ENCODE measurements at places on chromosomes 7 and 10.
A peak's percentile ranks its signal among the peaks of the same experiment; 100 is the strongest.

- peak; percentile 62 for DNase-seq
Measured at GRCh38 chr10:80924063-80924952, 386.6 kb downstream of the SH2D4B start.

- DNase-seq = no peak
Measured at GRCh38 chr10:17768957-17769356, 17.0 kb downstream of the TMEM236 start.

DNA sequence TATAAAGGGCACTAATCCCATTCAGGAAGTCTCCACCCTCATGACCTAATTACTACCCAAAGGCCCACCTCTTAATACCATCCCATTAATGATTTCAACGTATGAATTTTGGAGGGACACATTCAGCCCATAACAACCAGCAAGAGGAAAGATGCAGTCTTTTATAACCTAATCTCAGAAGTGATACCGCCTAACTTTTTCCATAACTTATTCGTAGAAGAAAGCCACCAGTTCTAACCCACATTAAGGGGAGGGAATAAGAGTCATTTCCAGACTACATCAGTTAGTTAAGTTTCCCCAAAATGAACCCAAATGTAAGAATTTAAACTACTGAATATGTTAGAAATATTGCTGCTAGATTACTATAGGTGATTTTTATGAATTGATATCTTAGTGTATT, 32.1 kb upstream of the LHFPL3 start:
- no peak for DNase-seq

DNA sequence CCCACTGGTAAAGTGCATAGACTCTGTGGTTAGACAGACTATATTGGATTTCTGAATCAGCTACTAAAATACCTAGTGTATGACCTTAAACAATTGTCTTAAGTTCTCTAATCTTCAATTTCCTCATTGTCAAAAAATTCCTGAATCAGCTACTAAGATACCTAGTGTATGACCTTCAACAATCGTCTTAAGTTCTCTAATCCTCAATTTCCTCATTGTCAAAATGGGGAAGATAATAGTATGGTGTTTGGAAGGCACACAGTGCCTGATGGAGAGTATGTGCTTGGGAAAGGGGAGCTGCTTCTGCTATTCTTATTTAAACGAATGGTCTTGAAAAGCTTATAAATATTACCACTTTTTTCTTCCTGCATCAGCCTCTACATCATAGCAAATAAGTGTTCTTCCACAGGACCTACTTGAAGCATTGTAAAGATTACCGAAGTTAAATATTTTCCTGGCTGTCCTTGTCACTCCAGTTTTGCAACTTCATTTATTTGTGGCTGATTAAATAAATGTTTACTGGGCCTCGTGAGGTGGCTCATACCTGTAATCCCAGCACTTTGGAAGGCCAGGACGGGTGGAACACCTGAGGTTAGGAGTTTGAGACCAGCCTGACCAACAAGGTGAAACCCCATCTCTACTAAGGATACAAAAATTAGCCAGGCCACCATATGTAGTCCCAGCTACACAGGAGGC, 64.4 kb upstream of the ITGA8 start:
- DNase-seq = no peak

DNA sequence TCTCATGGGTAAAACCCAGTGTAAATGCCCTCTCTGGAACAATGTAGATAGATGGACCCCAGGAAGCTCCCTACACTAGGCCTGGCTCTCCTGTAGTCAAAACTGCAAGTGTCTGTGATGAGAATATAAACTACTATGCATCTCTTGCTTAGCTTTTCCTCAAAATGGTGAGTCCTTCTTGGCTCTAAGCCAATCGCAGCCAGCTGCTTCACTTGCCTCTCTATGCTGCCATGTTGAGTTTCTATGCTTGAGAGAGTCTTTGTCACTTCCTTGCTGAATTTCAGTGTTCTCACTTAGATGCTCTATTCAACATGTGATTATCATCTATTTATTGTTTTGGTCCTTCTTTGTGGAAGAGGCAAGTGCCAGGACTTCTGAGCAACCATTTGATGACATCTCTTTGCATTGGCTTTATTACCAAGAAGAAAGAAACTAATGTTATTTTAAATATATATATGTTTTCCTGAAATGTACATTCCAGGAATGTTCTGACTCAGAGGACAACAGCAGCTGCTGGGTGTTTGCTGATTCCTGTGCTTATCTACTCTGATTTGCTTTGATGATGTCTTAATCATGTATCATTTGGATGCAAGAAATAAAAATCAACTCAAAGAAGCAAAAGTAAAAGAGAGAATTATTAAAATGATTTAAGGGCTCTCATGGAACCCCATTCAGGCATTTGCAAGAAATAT, 16.6 kb downstream of the TAS2R40 start:
- DNase-seq = no peak

GRCh38 chr7:123783820-123784219, 35.0 kb upstream of the WASL start:
- no peak for DNase-seq

GRCh38 chr10:130931256-130931655, 380.3 kb downstream of the TCERG1L start:
- DNase-seq = no peak

DNA sequence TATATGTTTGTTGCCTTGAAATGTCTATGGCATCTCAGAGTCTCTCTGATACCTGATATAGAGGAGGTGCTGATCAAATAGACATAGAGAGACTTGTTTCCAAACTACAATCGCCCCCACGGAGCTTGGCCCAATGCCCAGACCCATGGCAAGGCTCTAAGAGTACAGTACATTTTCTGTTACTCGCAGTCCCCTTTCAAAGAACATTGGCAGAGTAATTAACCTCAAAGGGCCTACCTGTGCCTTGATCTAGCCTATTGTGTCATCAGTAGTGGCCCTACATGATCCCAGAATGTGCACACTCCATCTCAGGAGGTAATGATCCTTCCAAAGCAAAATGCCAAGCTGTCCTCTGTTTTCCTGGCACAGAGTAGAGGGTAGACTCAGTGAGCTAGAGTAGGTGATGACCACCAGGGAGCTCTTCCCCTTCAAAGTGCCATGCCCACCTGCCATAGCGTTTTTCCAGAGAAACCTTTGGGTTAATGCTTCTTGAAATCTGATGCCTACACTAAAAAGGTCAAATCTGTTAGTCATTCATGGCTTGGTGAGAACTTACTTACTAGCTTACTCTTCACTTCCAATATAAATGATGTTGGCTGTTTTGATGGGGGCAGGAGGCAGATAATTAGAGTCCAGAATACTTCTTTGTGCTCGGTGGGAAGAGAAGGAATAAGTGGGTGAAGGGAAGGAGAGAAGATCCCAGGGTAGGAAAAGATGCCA, 41.2 kb upstream of the ACSL5 start:
- DNase-seq = peak; percentile 14

- no peak for DNase-seq
Measured at GRCh38 chr10:118729641-118730258, 25.0 kb downstream of the CACUL1 start.

DNA sequence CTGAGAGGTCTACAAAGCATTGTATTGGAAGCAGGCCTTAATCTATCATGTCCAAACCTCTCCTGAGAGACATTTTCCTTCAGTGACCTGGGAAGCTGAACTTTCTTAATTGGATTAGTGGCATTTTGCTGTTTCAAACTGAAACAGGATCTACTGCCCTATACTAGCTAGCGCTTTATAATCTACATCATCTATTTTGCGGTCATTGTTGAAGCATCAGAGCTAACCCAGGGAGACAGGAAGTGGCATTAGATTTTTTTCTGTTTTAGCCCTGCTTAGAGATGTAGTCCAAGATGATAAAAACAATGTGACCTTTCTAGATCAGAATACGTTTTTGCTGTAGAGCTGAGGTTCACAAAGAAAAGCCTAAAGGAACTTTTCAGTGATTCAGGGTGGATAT, 147.4 kb upstream of the AGR3 start:
- no peak for DNase-seq

GRCh38 chr7:55439627-55440026, 74.5 kb downstream of the LANCL2 start:
- no peak for DNase-seq

DNA sequence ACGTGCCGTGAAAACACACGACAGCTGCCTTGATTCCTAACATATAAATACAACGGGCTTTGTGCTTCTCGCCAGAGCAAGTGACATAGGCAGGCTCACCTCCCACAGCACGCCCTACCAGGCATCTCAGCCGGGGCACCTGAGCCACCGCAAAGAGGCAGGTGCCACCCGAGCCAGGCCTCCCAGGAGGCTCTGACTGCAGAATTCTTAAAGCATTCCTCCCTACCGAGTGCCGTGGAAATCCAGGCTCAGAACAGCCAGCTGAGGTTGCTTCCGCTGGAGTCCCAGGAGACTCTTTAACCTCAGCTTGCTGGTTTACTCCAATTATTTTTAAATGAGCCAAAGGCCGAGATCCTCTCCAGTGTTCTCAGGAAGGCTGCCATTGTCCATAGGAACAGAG, 206.5 kb downstream of the USP6NL start:
- peak; percentile 72 for DNase-seq

GRCh38 chr10:98567391-98568133, 120.8 kb upstream of the HPS1 start:
- no peak for DNase-seq

DNA sequence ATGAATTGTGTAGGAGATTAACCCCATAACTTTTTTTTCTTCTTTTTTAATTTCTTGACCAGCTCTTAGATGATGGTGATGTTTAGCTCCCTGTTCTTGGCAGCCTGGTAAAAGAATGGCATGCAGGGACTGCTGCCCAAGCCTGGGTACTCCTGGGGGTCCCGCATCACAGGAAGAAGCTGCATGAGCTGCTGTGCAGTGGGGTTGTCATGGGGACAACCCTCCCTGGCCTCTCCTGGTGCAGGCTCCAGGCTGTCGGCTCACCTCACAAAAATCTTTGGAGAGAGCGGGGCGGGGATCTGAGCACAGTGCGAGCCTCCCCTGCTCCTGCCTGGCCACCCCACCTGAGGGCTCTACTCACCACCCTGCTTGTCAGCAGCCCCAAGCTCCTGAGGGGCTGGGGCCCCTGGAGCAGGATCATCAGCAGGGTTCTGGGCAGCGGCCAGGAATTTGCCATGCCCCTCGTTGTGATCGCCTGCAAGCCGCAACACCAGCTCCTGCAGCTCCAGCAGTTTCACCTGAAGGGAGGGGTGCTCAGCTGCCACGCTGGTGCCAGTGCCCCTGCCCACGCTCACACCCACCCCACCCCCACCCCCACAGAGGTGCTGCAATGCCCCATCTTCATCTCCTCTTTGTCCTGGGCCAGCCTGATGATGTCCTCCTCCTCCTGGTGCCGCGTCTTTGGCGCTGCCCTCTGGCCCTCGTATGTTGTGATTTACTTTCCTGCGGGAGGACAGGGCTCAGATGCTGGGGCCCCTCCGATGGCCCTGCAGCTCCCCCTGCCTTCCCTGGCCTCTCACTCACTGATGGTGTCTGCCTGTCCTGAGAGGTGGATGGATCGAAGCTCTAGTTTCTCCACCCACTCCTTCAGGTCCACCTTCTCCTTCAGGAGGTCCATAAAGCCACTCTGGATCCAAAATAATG, 15.5 kb upstream of the MTPAP start:
- DNase-seq = no peak

DNA sequence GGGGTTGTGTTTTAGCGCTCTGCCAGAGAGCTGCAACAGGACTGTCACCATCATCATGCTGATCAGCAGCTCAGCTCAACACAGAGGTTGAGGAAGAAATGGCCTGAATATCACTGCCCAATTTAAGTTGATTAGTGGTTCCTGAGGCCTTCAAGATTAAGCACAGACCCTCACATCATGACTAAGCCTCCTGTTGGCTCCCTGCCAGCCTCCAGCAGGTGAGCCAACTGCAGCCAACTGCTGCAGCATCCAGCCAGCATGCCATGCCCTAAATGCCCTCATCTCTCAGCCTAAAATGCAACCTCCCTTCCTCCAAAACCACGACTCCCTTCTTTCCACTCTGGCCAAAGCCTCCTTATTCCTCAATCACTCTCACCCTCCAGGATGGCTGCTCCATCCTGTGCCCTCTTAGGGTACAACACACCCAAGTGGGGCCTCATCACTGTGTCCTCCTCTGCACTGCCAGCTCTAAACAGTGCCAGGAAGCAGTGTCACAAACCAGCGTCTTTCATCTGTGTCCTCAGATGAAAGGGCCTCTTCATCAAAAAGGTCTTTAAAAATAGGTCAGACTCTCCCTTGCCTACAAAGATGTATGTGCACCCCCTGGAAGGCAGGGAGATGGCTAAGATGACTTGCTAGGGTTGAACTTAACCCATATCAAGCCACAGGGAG, 259.3 kb downstream of the ZEB1 start:
- no peak for DNase-seq

DNA sequence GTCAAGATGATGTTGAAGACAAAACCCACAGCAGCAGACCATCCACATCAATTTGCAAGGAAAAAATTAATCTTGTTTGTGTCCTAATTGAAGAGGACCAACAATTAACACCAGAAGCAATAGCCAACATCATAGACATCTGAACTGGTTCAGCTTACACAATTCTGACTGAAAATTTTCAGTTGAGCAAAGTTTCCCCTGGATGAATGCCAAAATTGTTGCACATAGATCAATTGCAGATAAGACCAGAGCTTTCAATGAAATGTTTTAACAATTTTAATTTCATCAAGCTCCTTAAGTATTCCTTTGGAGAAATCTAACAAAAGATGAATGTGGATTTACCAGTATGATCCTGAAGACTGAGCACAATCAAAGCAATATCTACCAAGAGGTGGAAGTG, 168.6 kb downstream of the CTNNA3 start:
- no peak for DNase-seq

DNA sequence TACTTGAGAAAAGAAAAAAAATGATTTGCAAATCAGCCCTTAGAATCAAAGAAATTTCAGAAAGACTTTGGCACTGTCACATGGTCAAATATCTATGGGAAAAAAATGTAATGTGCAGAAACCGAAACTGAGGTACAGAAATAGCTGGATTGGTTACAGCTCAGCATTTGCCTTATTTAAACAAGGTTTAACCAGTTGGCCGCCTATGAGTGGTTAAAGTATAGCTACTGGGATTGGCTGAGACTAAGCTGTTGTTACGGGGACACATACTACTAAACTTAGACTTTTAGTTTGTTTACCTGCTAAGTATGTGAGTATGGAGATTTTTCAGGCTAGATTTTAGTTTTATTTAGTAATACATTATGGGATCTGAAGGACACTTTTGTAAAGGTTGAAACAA, 38.6 kb downstream of the SFTPD start:
- no peak for DNase-seq

- DNase-seq = no peak
Measured at GRCh38 chr10:66505003-66505657, 420.7 kb upstream of the LRRTM3 start.
